Stimulated activated CD4-positive, alpha-beta T cell treated with anti-CD3 and anti-CD28 coated beads, Interleukin-1b, Interleukin-23, amount 100 ng/mL, for 1 hour (primary cell): ENCODE measurements at places on chromosomes 1 and 21.
A peak's percentile ranks its signal among the peaks of the same experiment; 100 is the strongest.

- no peak for DNase-seq
Measured at GRCh38 chr1:107789817-107790524, 175.0 kb downstream of the VAV3 start.

DNA sequence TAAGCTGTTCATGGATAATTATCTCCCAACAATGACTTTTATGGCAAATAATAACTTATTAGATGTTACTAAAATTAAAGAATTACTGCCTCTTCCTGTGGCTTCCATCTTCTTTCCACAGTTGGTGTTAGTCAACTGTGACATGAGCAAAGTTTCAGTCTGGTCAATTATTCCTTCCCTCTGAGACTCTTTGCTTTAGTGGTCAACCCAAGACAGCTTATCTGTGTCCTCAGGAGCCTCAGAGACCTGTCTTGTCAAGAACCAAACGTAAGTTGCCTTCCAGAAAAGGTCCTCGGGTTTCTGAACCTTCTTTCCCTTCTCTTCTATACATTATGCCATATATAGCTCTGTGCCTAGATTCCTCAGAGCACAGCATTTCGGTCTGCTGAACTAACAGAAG lies 263.2 kb upstream of the ZP4 start:
- DNase-seq = no peak

- DNase-seq = no peak
Measured at GRCh38 chr1:222697203-222697602, 15.1 kb downstream of the AIDA start.

DNA sequence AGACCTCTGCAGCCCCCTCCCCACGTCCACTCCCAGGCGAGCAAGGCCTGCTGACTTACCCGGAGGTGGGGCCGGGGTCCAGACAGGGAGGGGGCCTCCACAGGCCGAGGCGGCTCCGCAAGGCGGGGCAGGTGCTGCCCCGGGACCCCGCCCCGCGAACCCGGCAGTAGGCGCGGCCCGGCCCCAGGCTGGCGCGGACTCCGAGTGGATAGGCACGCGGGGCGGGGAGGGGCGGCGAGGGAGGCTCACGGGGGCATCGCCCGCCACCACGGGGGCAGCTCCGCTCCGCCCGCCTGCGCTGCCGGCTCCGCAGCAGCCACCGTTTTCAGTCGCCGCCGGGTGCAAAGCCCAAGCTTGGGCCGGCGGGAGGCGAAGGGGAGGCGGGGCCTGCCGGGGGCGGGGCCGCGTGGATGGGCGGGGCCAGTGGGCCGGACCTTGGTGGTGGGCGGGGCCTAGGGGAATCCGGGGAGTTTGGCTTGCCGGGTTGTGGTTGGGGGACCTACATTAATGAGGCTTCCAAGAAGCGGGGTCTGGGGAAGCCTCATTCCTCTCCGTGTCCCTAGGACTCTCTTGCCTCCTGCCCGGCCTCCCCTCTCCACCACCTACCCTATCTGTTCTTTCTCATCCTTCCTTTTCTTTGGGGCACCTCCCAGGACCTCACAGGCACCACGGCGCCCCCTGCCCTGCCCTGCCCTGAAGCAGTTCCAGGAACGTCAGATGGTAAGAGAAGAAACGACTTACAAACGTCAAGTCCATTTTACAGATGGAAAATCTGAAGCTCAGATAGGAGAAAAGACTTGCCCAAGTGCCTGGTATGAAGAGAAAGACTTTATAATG lies at the start of gene RIMS3:
RIMS3 (minus strand) TSS at position 348 of the 837 bp plus-strand sequence. CDS start 23,757 bp downstream, outside the sequence.
- peak; percentile 85 for DNase-seq

GRCh38 chr21:30042443-30042842 lies 102.6 kb upstream of the GRIK1 start:
- no peak for DNase-seq

DNA sequence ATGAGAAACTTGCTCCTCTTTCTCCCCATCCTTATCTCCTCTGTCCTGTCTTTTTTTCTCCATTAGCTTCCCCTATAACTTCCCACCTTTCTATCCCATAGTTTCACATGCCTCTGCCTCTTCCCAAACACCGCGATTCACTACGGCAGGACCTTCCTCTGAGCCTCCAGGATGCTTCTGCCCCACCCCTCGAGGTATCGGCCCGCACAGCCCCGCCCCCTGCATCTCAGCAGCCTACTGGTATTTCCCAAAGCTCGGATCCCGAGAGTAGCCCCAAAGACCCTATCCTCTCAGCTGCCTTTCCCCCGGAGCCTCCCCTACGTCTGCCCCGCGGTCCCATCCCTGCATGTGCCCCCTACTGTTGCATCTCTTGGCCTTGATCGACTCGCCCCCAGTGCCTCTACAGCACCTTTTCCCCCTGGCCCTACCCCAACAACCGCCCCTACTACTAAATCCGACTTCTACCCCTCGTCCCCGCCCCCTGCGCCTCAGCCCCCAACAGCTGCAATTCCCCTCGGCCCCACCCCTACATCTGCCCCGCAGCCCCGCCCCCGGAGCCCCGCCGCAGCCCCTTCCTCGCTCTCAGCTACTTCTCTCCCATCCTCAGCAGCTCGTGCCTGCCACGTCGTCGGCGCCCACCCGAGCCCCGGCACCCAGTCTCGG lies 512 bp downstream of the PIAS3 start:
- DNase-seq = no peak

DNA sequence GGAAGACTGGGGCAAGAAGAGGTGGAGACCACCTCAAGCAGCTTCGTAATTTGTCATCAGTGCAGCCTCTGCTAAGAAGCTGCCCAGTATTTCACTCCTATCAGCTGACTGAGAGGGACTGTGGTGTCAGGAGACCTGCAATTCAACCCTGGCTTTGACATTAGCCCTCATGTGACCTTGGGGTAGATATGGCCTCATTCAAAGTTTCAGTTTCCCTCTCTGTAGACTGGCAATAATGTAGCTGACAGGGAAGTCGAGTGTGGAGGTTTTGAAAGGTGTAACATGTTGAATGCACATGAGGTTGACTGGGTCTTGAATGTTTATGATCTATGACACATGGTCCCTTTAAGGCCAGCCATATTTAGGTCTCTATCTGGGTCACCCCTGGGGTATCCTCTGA lies 2.2 kb upstream of the SPRR4 start:
- DNase-seq = no peak

GRCh38 chr1:187872550-187872949 lies 1043.8 kb downstream of the PLA2G4A start:
- DNase-seq = no peak

DNA sequence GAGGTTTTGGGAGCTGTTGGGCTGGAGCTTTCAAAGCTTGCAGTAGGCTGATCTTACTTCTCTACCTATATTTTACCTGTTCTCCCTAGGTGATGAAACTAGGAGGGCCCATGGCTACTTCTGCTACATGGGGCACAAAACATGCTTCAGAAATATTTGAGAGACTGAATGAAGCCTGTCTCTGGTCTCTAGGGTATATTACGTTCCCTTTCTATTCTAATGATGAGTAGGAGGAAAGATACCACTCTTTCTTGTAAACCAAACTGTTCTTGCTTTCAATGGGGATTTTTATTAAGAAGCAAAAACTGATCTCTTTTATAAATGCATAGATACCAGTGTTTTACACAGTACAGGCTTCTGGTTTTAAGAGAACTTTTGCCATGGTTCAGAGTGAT lies 103.1 kb downstream of the GALNT2 start:
- no peak for DNase-seq

- no peak for DNase-seq
Measured at GRCh38 chr1:185860311-185860710, 126.1 kb downstream of the HMCN1 start.

DNA sequence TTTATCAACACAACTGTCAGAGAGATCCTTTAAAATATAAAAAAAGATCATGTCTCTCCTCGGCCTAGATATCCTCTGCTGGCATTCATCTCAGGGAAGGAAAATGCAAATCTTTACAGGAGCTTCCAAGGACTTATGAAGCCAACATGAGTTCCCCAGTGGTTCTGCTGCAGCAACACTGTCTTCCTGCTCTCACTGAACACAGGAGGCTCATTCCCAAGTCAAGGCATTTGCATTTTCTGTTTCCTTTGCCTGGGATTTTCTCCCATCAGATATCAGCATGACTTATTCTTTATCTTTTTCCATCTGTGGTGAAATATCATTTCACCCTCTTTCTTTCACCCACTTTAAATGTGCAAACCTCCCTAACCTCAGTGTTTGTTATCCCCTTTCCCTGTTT lies 513.8 kb upstream of the ZP4 start:
- no peak for DNase-seq

DNA sequence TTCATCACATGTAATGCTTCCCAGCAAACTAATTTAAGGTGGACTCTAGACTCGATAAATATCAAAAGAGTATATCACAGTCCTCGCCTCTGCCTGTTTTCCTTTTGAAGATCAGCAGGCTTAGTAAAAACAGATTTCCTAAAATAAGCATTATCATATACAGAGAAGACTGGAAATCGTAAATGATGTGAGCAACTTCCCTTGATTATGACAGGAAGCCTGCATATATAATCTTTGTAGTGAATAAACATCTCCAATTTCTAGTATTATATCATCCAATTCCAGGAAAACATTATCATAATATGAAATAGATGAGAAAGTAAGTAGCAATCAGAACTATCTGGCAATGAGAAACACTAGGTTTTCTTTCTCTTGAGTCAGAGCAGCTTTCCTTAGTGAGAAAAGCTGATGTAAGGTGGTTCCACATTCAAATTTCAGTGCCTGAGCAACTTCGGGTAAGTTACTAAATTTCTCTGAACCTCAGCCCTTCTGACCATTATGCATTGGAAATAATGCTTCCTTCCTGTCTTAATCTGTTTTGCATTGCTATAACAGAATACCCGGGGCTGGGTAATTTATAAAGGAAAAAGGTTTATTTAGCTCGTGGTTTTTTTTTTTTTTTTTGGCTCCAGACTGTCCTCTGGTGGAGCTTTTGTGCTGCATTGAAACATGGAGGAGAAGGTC lies 12.6 kb upstream of the POU2F1 start:
- no peak for DNase-seq

GRCh38 chr21:41558842-41559241 lies 50.9 kb upstream of the TMPRSS2 start:
- DNase-seq = no peak

DNA sequence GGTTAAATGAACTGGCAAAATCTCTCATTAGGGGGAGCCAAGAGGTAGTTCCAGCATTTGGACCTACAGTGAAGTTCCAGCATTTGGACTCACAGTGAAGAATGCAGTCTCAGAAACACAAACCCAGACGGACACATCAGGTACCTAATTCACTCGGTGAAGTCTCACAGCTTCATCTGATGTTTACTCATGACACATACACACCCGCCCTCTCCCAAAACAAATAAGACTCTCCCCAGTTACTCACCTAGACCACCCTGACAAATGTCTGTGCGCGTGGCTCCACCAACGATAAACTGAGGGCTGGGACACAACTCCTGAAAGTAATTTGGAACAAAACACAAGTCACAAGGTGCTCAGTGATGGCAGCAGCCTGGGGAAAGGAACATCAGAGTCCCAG lies 11.4 kb downstream of the CAPN8 start:
- DNase-seq = no peak

DNA sequence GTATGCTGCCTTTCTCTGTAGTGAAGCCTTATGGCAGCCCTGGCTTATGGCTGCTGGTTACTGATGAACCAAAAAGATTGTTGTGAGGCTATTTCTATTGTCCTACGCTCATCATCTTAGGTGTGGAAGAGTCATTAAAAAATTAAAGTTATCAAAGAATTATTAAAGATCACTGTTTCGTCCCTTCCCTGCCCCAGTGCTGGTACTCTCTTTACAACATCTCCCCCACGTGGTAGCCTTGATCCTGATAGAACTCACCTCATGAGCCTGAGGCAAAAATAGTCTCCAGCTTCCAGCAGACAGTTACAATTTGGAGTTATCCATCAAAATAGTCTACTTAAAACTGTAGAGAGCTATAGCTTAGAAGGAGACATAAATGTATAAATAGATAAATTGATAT lies 201.5 kb downstream of the S1PR1 start:
- no peak for DNase-seq

DNA sequence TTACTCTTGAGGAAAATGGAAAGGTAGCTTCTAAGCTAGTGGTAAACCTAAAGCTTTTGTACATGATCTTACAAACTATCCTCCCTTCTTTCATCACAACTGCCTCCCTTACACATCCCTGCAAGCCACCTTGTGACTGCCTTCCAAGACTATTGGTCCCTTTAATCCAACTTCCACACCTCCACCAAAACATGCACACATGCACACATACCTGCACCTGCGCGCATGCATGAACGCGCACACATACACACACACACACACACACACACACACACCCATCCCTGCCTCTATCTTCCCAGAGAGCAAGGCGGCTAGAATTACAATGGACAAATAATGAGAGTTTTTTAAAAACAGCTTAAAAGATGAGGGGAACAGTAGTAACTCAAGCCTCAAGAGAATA lies 58.3 kb downstream of the LUZP1 start:
- DNase-seq = no peak

- no peak for DNase-seq
Measured at GRCh38 chr21:15006594-15007230, 58.1 kb downstream of the NRIP1 start.
